ENCODE measurements at places on chromosomes 1 and 21.
A peak's percentile ranks its signal among the peaks of the same experiment; 100 is the strongest.

- no peak for DNase-seq
Measured at GRCh38 chr1:24892188-24893153, 37.6 kb downstream of the RUNX3 start.

GRCh38 chr1:81529014-81529413 is 271.7 kb upstream of the ADGRL2 start:
- DNase-seq = no peak

- no peak for DNase-seq
Measured at GRCh38 chr1:59230622-59231021, 66.3 kb upstream of the FGGY start.

GRCh38 chr1:44543064-44543744 is 131.1 kb downstream of the TMEM53 start:
- DNase-seq = peak; percentile 56

DNA sequence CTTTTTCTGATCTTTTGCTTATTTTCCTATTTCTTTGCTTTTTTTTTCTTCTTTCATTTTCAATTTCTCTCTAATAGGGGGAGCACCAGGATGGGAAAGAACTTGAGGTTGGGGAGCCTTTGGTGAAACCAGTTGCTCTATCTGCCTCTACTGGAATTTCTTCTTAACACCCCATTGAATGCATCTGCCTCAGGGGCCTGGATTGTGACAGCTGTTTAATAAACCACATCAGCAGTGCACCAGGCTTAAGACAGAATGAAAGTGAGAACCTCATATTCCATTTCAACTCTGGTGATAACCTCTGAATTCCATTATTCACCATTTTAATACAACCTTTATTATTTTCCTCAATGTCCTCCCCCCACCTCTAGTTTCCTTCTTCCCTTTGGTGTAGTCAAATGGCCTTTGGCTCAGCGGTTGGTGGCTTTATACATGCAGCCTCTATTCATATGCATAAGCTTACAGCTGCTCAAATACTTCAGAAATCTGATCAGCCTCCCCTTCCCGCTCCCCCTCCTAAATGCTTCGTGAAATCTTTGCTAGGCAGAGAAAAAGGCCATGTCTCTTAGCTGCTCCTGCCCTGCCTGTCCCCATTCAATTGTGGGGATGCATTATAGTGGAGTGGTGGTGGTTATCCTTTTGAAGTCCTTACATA is 537.3 kb upstream of the PLXNA2 start:
- no peak for DNase-seq
